ENCODE measurements at places on chromosomes 3 and 15.

GRCh38 chr3:194405766-194406165 lies 6.7 kb upstream of the GP5 start:
- DNase-seq: no peak

- DNase-seq: no peak
Observed at GRCh38 chr3:10469441-10470119, 35.8 kb downstream of the ATP2B2 start.

GRCh38 chr15:57440799-57441198 lies 64.5 kb downstream of the CGNL1 start:
- no peak for DNase-seq

DNA sequence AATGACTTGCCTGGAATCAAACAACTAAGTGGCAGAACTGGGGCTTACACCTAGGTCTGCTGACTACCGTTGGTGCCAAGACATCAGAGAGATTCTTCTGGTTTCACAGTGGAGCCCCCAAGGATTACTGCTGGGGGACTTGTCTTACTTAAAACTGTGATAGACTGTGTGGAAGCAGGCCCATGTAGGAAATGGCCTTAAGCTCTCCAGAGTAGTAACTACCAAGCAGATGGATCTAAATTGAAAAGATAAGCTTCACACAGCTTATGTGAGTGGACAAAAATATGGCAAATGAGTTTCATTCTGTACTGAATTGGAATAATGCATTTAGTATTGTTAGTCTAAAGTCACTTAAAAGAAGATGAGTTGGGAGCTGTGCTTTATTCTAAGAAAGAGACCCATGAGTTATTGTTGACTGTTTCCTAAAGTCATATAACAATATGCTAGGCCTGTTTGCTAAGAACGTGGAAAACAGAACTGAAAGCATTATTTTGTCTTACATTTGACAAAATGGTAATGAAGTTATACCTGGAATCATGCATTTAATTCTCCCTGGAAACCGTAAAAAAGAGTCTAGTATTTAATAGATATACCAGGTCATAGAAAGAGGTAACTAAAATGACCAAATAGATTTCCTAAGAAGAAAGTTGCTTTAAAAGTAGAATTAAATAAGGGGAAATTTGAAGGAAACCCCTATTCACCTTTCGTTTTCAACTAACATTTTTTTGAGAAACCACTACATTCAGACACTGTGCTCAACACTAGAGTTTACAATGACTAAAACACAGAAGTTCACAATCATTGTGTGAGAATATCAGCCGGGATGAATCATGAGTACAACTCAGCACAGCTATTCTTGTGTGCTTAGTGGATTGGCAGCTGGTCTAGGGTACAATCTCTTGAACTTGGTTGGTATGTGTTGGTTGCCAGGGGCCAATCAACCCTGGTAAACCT lies 13.0 kb upstream of the MAPK6 start:
- no peak for DNase-seq

All from stimulated activated CD4-positive, alpha-beta T cell treated with anti-CD3 and anti-CD28 coated beads, Interleukin-12 subunit alpha, Interleukin-12 subunit beta, amount 100 ng/mL, for 24 hours (primary cell).